ENCODE measurements at places on chromosomes 16 and 17.

DNA sequence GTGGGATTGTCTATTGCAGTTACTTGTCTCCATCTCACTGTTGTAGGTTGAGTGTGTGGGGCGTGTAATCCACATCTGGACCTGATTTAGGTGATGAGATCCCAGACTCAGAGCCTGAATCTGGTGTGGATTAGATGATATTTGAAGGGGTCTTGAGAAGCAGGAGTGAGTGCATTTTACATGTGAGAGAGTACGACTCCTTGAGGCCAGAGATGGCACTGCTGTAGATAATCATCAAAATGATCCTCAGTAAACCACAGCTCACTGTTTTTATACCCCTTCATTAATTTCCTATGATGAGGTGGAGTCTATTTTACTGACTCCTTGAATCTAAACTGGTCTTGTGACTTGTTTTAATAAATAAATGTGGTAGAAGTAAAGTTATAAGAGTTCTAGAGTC, 732.5 kb downstream of the KCNJ2 start:
- H3K4me1 ChIP-seq = no peaks in the 10 kb centered on the region
- DNase-seq = no peak
- H3K27ac ChIP-seq = no peak overlapping the region

GRCh38 chr16:75821117-75821516, 94.8 kb upstream of the CPHXL start:
- DNase-seq = no peak
- no peaks in the 10 kb centered on the region for H3K36me3 ChIP-seq
- no peaks in the 10 kb centered on the region for H3K4me1 ChIP-seq
- H3K27ac ChIP-seq = no peak overlapping the region
- H3K4me3 ChIP-seq = no peak overlapping the region

GRCh38 chr16:12271006-12271405, 294.5 kb downstream of the SNX29 start:
- H3K27me3 ChIP-seq = no peaks in the 10 kb centered on the region
- H3K4me3 ChIP-seq = no peak overlapping the region
- H3K4me1 ChIP-seq = no peaks in the 10 kb centered on the region
- H3K36me3 ChIP-seq = no peaks in the 10 kb centered on the region

GRCh38 chr17:14341866-14342265, 41.0 kb downstream of the HS3ST3B1 start:
- H3K36me3 ChIP-seq = peaks cover 16% of the 10 kb centered on the region
- no peaks in the 10 kb centered on the region for H3K27me3 ChIP-seq
- H3K4me3 ChIP-seq = no peak overlapping the region
- no peak for DNase-seq
- H3K4me1 ChIP-seq = peaks cover 28% of the 10 kb centered on the region
- no peak overlapping the region for H3K27ac ChIP-seq

- H3K27ac ChIP-seq = no peak overlapping the region
- peak overlapping the region; percentile 12 for H3K4me3 ChIP-seq
- no peaks in the 10 kb centered on the region for H3K36me3 ChIP-seq
- no peak for DNase-seq
- H3K4me1 ChIP-seq = peaks cover 25% of the 10 kb centered on the region
Measured at GRCh38 chr16:85569615-85570212, 43.4 kb upstream of the GSE1 start.

GRCh38 chr16:6642271-6642670, 690.4 kb upstream of the RBFOX1 start:
- H3K4me3 ChIP-seq = no peak overlapping the region
- no peaks in the 10 kb centered on the region for H3K36me3 ChIP-seq
- no peaks in the 10 kb centered on the region for H3K4me1 ChIP-seq

GRCh38 chr16:15749371-15749770, 99.3 kb downstream of the NDE1 start:
- no peak overlapping the region for H3K4me3 ChIP-seq
- H3K27me3 ChIP-seq = no peaks in the 10 kb centered on the region
- H3K36me3 ChIP-seq = peaks cover 3% of the 10 kb centered on the region
- no peak overlapping the region for H3K27ac ChIP-seq
- DNase-seq = no peak

- no peak overlapping the region for H3K4me3 ChIP-seq
- H3K27ac ChIP-seq = no peak overlapping the region
- no peak for DNase-seq
- peaks cover 4% of the 10 kb centered on the region for H3K27me3 ChIP-seq
Measured at GRCh38 chr16:27851586-27851985, 211.9 kb downstream of the GSG1L start.

DNA sequence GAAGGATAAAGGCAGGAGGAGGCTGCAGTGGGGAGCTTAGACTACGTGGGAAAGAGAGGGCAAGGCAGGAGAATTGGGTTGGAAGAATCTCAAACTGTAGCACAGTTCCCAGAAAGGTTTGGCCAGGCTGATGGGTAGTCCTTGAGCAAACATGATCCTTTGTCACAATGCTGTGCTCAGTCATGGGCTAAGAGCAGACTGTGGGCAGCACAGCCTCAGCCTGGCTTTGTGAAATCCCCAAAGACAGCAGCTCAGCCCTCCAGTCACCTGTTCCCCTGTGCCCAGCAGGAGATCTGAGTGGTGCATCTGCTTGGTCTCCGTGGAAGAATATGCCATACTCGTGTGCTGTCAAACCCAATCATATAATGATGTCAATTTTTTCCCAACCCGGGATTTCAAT, 10.6 kb upstream of the ENGASE start:
- H3K27me3 ChIP-seq = no peaks in the 10 kb centered on the region
- H3K27ac ChIP-seq = no peak overlapping the region
- peaks cover 3% of the 10 kb centered on the region for H3K4me1 ChIP-seq
- DNase-seq = no peak

GRCh38 chr17:65690626-65691310, 129.3 kb upstream of the AXIN2 start:
- H3K4me1 ChIP-seq = no peaks in the 10 kb centered on the region
- no peak overlapping the region for H3K4me3 ChIP-seq
- H3K27me3 ChIP-seq = no peaks in the 10 kb centered on the region
- H3K36me3 ChIP-seq = no peaks in the 10 kb centered on the region
- no peak overlapping the region for H3K27ac ChIP-seq

- H3K4me1 ChIP-seq = no peaks in the 10 kb centered on the region
- no peak for DNase-seq
- H3K4me3 ChIP-seq = no peak overlapping the region
- no peaks in the 10 kb centered on the region for H3K36me3 ChIP-seq
- H3K27me3 ChIP-seq = no peaks in the 10 kb centered on the region
Measured at GRCh38 chr17:73575470-73576221, 68.6 kb downstream of the SDK2 start.

GRCh38 chr17:527247-527646, 174.6 kb upstream of the RPH3AL start:
- H3K36me3 ChIP-seq = peaks cover 2% of the 10 kb centered on the region
- H3K4me1 ChIP-seq = no peaks in the 10 kb centered on the region
- H3K27me3 ChIP-seq = no peaks in the 10 kb centered on the region
- H3K27ac ChIP-seq = no peak overlapping the region
- DNase-seq = no peak

- no peak overlapping the region for H3K27ac ChIP-seq
- H3K36me3 ChIP-seq = peaks cover 48% of the 10 kb centered on the region
- no peak overlapping the region for H3K4me3 ChIP-seq
- no peak for DNase-seq
Measured at GRCh38 chr16:69119536-69119935, 12.9 kb downstream of the CHTF8 start.

GRCh38 chr17:8706431-8706830, 38.2 kb downstream of the CCDC42 start:
- H3K4me1 ChIP-seq = no peaks in the 10 kb centered on the region
- H3K36me3 ChIP-seq = no peaks in the 10 kb centered on the region
- peaks cover 7% of the 10 kb centered on the region for H3K27me3 ChIP-seq
- DNase-seq = no peak
- H3K4me3 ChIP-seq = no peak overlapping the region
- no peak overlapping the region for H3K27ac ChIP-seq

DNA sequence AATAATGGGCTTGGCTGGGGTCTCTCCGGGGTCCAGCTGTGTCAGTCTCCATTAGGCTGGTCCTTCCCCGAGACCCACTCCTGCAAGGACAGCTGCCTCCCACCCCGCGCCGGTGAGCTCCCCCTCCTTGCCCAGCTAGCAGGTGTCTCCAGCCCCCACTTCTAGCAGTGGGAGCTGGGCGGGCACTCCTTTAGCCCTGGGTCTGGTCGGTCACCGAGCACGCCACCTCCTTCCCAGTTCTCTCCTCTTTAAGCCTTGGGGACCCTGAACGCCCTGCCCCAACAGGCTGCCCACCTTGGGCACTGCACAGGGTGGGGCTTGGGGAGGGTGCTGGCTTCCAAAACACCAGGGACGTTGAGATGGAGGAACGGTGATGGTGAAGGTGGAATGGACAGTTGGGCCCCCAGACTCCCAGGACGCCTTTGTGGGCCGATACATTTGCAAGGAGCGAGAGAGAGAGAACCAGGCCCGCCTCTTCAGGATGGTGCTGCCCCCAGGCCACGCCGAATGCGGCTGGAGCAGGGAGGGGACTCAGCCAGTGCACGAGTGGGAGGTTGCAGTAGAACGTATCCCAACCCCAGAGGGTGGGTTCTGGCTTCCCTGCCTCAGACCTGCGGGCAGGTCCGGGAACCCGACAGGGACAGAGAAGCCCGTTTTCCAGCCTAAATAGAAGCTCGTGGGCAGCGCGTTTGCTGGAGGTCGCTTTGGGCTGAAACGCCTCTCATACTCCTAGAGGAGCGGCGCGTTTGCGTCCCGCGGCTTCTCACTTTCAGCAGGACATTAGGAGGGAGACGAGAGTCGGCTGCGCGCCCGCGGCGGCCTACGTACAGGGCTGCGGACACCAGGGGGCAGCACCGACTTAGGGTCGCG, 10.7 kb downstream of the TBX2 start:
- H3K36me3 ChIP-seq = no peaks in the 10 kb centered on the region
- H3K4me3 ChIP-seq = peak overlapping the region; percentile 66
- H3K4me1 ChIP-seq = peaks cover 41% of the 10 kb centered on the region
- H3K27me3 ChIP-seq = peaks cover 60% of the 10 kb centered on the region
- DNase-seq = peak; percentile 54
- no peak overlapping the region for H3K27ac ChIP-seq

DNA sequence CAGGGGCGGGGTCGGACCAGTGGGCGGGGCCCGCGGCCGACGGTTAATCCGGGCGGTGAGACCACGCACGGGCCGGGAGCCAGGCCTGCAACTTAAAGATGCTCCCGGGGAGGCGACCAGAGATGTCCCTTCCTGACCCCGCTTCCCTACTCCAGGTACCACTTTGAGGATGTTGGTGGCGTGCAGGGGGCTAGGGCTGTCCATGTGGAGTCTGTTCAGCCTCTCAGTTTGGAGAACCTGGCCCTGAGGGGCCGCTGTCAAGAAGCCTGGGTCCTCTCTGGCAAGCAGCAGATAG, 580 bp downstream of the RANGRF start:
- peaks cover 21% of the 10 kb centered on the region for H3K4me1 ChIP-seq
- DNase-seq = peak; percentile 42
- no peaks in the 10 kb centered on the region for H3K36me3 ChIP-seq
- H3K4me3 ChIP-seq = peak overlapping the region; percentile 96
- H3K27me3 ChIP-seq = no peaks in the 10 kb centered on the region

- no peak for DNase-seq
- H3K4me3 ChIP-seq = no peak overlapping the region
- H3K27me3 ChIP-seq = no peaks in the 10 kb centered on the region
- H3K4me1 ChIP-seq = no peaks in the 10 kb centered on the region
- H3K36me3 ChIP-seq = no peaks in the 10 kb centered on the region
Measured at GRCh38 chr17:14396547-14396946, 95.7 kb downstream of the HS3ST3B1 start.

- no peaks in the 10 kb centered on the region for H3K36me3 ChIP-seq
- peak; percentile 20 for DNase-seq
- H3K27me3 ChIP-seq = no peaks in the 10 kb centered on the region
- H3K4me1 ChIP-seq = peaks cover 27% of the 10 kb centered on the region
- peak overlapping the region; percentile 59 for H3K4me3 ChIP-seq
Measured at GRCh38 chr17:35540589-35541404, 3.3 kb upstream of the SLFN12L start.

DNA sequence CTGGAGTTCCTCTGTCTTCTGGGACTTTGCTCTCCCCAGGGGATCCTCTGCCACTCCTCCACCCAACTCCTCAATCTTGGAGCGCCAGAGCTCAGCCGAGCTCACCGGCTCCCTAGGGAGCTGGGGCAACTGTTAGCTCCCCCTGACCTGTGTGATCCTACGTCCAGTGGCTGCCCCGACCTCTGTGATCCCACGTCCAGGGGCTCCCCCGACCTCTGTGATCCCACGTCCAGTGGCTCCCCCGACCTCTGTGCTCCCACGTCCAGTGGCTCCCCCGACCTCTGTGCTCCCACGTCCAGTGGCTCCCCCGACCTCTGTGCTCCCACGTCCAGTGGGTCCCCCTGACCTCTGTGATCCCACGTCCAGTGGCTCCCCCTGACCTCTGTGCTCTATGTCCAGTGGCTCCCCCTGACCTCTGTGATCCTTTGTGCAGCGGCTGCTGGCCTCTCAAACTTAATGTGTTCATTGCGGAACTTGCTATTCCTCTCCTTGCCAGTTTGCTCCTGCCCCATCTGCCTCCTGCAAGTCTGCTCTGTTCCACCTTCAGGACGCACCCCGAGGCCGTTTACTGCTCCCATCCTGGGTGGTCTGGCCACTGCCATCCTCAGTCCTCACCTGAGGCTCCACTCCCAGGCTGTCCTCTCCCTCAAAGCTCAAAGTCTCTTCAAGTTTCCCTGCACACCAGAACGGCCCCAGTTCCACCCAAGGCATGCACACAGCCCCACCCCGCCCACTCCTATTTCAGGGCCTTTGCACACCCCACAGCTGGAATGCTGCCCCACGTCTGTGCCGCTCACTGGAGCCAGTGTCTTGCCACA, 2.8 kb downstream of the VPS9D1 start:
- peaks cover 1% of the 10 kb centered on the region for H3K36me3 ChIP-seq
- no peak for DNase-seq
- peaks cover 11% of the 10 kb centered on the region for H3K4me1 ChIP-seq
- no peak overlapping the region for H3K27ac ChIP-seq
- no peak overlapping the region for H3K4me3 ChIP-seq

GRCh38 chr17:2736956-2737355, 12.5 kb downstream of the CCDC92B start:
- H3K4me3 ChIP-seq = no peak overlapping the region
- H3K4me1 ChIP-seq = no peaks in the 10 kb centered on the region
- no peak overlapping the region for H3K27ac ChIP-seq
- H3K36me3 ChIP-seq = no peaks in the 10 kb centered on the region

All from effector memory CD4-positive, alpha-beta T cell (primary cell).